ENCODE measurements at places on chromosomes 7 and 10.
A peak's percentile ranks its signal among the peaks of the same experiment; 100 is the strongest.

GRCh38 chr7:41027428-41028115 is 675.3 kb downstream of the INHBA start:
- DNase-seq: peak; percentile 100

DNA sequence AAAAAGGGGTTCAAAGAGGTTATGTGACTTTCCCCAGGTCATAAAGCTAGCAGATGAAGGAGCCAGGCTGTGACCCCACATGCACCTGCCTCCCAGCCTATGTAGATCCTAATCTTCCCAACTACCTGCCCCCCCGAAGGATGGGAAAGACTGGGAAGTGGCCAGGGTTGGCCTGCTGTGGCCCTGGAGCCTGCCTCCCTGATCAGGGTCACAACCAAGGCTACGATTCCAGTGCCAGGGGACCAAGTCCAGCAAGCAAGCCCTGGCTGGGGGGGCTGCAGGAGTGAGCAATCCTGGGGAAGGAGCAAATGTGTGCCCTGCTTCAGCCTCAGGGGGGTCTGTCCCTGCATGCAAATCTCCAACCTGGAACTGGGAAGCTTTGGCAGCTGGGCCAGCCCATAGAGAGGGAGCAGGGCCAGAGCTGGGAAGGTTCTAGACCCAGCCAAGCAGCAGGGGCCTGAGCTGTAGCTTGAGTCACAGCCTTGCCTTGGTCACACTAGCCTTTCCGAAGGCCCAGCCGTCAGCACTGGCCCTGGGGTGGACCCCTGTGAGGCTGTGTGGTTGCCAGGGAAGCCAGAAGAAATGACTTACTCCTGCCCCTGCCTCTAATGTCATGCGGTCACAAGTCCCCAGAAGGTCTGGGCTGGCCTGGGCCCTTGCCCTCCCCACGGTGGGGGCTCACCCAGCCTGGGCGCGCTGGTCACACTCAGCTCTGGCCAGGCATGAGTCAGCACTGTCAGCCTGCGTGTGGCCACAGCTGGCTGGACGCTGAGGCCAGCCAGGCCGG is 96.4 kb upstream of the ZMIZ1 start:
- peak; percentile 89 for DNase-seq

GRCh38 chr7:147547252-147547897 is 1043.2 kb upstream of the C7orf33 start:
- peak; percentile 59 for DNase-seq

DNA sequence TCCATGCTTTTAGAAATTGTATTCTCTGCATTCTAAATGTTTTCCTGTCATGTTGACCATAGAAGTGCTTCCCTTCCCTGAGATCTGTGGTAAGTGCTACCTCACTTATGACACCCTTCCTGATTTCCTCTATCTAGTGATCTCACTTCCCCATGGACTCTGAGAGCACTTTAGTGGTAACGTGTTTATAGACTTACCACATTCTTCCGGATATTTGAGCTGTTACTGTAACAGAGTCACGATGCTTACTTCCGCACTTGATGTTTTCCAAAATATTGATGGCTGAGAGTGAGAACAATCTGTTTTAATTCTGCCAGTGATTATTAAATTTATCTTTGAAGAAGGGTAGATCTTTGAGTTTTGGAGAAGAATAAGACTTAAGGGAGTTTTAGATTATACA is 60.1 kb upstream of the NAMPT start:
- no peak for DNase-seq

DNA sequence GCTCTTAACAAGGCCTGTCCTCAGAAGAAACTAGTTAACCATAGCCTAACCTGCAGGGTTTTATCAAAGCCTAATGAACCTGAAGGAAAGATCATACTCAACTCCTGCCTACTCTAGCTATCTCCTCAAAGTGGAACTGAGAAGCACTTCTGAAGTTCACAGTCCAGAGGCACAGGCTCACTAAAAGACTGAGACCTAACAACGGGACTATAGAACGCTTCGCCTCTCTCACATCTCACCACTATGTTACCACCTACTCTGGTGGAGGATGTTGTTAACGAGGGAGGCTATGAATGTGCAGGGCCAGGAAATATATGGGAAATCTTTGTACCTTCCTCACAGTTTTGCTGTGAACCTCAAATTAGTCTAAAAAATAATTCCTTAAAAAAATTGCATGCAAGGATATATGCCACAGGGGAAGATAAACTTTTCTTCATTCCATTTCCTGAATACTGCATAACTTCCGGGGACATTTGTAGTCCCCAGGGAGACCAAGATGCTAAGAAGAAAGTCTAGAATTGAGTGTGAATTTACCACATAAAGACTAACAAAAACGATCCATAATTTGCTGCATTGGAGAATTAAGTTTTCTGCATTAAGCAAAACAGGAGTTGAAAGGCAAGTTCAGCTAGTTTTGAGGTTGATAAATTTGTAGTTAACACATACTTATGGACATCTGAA is 21.6 kb downstream of the LIPJ start:
- DNase-seq: no peak

DNA sequence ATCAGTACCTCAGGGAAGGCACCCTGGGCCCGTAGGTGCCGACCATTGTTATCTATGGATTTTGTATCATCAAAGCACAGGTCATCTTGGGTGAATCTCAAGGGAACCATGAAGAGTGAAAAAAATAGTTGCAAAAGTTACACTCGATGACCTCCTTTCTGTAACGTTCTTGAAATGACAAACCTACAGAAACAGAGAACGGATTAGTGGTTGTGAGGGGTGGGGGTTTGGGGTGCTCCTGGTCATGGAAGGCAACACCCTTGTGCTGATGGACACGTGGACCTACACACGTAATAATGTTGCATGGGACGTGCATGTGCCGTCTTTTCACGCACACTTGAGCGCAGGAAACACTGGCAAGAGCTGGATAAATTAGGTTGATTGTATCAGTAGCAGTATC is 655.9 kb downstream of the SDK1 start:
- no peak for DNase-seq

DNA sequence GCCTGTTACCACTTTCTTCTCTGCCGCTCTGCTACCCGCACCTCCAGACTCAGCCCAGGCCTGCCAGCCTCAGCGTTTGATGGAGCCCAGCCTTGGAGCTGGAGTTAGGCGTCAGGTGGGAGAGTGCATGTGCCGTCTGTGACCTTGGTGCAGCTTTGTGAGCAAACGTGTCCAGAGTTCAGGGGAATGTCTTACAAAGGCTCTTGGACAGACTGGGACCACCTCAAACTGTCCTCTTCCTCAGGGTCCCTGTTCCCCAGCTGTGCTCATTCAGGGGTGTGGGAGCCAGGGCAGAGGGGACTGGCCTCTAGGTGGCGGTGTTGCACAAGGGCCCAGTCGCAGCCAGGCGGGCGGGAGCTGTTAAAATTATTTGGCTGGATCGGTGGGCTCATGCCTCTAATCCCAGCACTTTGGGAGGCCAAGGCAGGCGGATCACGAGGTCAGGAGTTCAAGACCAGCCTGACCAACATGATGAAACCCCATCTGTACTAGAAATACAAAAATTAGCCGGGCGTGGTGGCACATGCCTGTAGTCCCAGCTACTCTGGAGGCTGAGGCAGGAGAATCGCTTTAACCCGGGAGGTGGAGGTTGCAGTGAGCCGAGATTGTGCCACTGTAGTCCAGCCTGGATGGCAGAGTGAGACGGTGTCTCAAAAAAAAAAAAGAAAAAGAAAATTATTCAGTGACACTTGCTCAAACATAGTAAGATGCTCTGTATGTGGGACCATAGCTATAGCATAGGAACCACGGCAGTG is 89.2 kb downstream of the ADCY1 start:
- DNase-seq: no peak

- DNase-seq: peak; percentile 85
Observed at GRCh38 chr7:28988810-28989209, 30.7 kb upstream of the TRIL start.

- DNase-seq: peak; percentile 90
Observed at GRCh38 chr7:105876091-105876963, at the start of gene ATXN7L1. ATXN7L1 (minus strand) TSS chr7:105876599; CDS start chr7:105876558, 41 bp downstream.

DNA sequence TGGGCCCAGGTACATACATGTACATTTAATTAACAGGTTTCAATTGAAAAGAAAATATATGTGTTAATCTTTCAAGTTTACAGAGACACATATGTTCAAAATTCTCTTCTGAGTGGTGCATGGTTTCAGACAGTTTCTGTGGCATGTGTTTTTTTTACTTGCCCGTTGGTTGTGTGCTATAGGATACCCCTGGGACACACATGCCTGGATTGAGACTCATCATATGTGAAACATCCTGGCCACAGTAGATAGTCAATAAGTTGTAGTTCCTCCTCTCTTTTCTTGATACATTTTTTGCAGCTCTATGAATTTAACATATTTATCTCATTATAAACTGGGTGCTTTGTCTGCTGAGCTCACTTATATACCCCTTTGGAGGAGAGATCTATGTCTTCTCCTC is 207.8 kb upstream of the CTBP2 start:
- no peak for DNase-seq

DNA sequence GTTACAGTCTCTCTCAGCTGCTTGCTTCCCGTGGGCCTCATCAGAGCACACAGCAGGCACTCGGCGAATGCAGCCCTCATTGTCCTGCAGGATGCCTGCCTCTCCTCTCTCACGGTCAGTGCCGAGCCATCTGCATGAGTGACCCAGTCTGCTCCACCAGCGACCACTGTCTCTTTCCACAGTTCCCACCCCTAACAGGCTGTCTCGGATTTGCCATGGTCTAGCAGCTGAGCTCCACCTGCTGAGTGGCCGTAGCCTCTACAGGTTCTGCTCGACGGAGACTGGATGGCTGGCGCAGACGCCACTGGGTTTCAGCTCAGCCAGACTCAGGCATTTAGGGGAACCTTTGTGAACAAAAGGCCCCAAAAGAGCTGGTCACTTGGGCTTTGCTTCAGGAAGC is 209.4 kb upstream of the FOXK1 start:
- DNase-seq: no peak

GRCh38 chr7:128938544-128939074 is 882 bp downstream of the IRF5 start:
- DNase-seq: no peak

- DNase-seq: no peak
Observed at GRCh38 chr7:151472644-151473380, 32.9 kb upstream of the CRYGN start.

GRCh38 chr7:33742999-33743587 is 162.2 kb upstream of the BMPER start:
- DNase-seq: no peak

GRCh38 chr10:89392974-89393373 is 551 bp downstream of the IFIT1 start:
- peak; percentile 31 for DNase-seq

GRCh38 chr10:104035194-104036068 is 50.2 kb downstream of the COL17A1 start:
- DNase-seq: no peak

- peak; percentile 9 for DNase-seq
Observed at GRCh38 chr7:13551503-13551902, 438.0 kb downstream of the ETV1 start.

DNA sequence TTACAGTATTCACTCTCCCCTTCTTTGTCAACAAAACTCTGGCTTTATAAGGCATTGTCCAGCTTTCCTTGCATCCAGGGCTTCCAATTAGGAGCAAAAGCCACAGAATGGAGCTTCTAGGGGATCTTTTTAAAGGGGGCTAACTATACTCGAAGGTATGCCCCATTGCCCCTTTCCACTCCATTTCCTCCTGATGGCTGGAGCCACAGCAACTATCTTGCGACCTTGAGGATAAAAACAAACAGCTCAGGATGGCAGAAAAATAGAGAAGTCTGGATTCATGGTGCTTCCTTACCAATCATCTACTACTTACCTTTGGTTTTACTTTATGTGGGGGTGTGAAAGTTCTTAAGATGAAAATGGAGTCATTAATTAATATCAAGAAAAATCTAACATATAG is 206.3 kb upstream of the PODXL start:
- DNase-seq: no peak

- no peak for DNase-seq
Observed at GRCh38 chr10:103667356-103667755, 173.9 kb downstream of the NEURL1 start.

- no peak for DNase-seq
Observed at GRCh38 chr7:100071018-100071723, 10.4 kb downstream of the ZNF3 start.

- peak; percentile 29 for DNase-seq
Observed at GRCh38 chr10:110912374-110912773, 6.6 kb downstream of the BBIP1 start.

DNA sequence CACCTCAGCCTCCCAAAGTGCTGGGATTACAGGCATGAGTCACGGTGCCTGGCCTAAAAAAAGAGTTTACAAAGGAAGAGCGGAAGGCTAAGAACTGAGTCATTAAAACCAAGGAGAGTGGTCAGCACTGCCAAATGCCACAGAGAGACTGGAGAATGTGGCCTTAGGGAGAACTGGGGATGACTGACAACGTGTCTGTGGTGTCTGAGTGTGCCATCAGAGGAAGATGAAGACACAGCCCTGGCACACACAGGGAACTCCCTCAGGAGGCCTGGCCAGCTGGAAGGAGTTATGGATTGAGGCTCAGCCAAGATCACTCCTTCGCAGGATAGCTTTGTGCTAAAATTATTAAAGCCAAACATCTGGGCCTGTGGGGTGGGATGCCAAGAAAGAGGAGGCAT is 3.9 kb upstream of the INA start:
- DNase-seq: peak; percentile 99

- DNase-seq: peak; percentile 52
Observed at GRCh38 chr10:100508691-100509150, 10.9 kb downstream of the SEC31B start.

DNA sequence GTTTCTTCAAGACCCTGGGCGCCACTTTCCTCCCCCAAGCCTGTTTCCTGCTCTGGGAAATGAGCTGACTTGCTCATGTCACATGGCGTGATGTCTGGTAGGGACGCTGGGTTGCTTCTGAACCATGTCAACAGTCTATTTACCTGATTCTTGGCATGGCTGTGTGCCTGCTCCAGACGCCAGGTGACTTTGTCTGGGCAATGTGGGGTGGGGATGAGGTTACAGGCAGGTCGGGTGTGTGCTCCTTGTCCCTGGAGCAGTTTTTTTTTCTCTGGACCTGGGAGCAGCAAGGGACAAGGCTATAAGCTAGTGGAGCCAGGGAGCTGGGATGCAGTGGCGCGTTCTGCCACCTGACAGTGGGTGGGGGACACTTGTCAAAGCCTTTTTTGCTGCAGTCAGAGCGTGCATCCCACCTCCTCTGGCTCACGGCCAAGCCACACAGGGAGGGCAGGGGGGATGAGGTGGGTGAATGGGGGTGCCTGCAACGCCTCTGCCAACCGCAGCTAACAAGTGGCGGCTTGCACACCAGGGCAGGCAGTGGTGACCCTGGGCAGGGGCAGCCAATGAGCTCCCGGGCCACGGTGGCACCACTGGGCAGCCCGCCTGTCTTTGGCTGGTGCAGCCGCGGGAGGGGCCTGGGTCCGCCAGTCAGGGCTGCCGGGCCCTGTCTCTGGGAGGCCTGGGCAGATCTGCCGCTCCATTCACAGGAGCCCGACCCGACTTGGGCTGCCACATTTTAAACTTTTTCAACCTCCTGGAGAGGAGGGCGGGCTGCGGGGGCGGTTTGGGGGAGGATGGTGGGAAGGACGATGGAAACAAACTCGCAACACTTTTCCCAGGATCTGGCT is 22.9 kb downstream of the DNAJB12 start:
- no peak for DNase-seq

DNA sequence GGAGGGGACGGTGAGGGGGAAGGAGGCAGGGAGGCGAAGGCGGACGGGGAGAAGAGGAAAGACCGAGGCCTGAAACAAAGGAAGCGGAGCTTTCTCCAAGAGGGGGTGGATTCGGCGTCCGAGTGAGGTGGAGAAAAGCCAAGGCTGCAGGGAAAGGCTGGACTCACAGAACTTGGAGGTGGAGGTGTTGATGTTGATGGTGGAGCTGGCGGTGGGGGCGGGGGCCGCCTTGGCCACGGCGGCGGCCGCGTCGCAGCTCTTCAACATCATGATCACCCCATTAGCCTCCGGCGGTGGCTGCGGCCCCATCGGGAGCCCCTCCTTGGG is 578 bp downstream of the CACUL1 start:
- peak; percentile 29 for DNase-seq

All from A172 (cell line).